ENCODE measurements at places on chromosomes 11 and 22. TPM values are rescaled to one million over a fixed set of nuclear protein-coding genes. Genes with fewer than 3 reads are reported as not detected.

- H3K4me1 ChIP-seq, result no peaks in the 10 kb centered on the region
- H3K4me3 ChIP-seq, result no peak overlapping the region
- no peak for DNase-seq
These were observed 15.2 kb downstream of the SHISAL1 start for GRCh38 chr22:44297470-44298061.

- peak overlapping the region; percentile 23 for H3K4me3 ChIP-seq
- peaks cover 2% of the 10 kb centered on the region for H3K27me3 ChIP-seq
- DNase-seq, result peak; percentile 28
- no peaks in the 10 kb centered on the region for H3K36me3 ChIP-seq
- peaks cover 13% of the 10 kb centered on the region for H3K4me1 ChIP-seq
- no peak overlapping the region for H3K27ac ChIP-seq
These were observed 471 bp downstream of the ARVCF start for GRCh38 chr22:20015971-20016733.

GRCh38 chr11:89177691-89178231 lies at the start of gene TYR:
TSS of gene TYR (plus strand) at chr11:89177875. CDS start at chr11:89177954, 79 bp downstream.
- H3K36me3 ChIP-seq, result no peaks in the 10 kb centered on the region
- H3K4me1 ChIP-seq, result no peaks in the 10 kb centered on the region
- H3K27me3 ChIP-seq, result no peaks in the 10 kb centered on the region
- DNase-seq, result no peak
- H3K4me3 ChIP-seq, result no peak within 1 kb of the TSS

- H3K27me3 ChIP-seq, result no peaks in the 10 kb centered on the region
- H3K36me3 ChIP-seq, result no peaks in the 10 kb centered on the region
- H3K4me3 ChIP-seq, result no peak overlapping the region
- DNase-seq, result no peak
- H3K4me1 ChIP-seq, result peaks cover 13% of the 10 kb centered on the region
These were observed 11.4 kb downstream of the DGAT2 start for GRCh38 chr11:75779960-75780359.

- H3K27ac ChIP-seq, result no peak overlapping the region
- no peak overlapping the region for H3K4me3 ChIP-seq
- H3K36me3 ChIP-seq, result no peaks in the 10 kb centered on the region
- no peak for DNase-seq
- H3K4me1 ChIP-seq, result no peaks in the 10 kb centered on the region
These were observed 829.6 kb downstream of the KCNA4 start for GRCh38 chr11:29187215-29187614.

The TCN1 gene
- total RNA-seq, result not detected

All from activated CD4-positive, alpha-beta memory T cell treated with anti-CD3 and anti-CD28 coated beads for 36 hours (primary cell).